ENCODE measurements at places on chromosomes 12 and 14.

GRCh38 chr12:24723759-24724158 lies 225.1 kb downstream of the BCAT1 start:
- no peak for DNase-seq

DNA sequence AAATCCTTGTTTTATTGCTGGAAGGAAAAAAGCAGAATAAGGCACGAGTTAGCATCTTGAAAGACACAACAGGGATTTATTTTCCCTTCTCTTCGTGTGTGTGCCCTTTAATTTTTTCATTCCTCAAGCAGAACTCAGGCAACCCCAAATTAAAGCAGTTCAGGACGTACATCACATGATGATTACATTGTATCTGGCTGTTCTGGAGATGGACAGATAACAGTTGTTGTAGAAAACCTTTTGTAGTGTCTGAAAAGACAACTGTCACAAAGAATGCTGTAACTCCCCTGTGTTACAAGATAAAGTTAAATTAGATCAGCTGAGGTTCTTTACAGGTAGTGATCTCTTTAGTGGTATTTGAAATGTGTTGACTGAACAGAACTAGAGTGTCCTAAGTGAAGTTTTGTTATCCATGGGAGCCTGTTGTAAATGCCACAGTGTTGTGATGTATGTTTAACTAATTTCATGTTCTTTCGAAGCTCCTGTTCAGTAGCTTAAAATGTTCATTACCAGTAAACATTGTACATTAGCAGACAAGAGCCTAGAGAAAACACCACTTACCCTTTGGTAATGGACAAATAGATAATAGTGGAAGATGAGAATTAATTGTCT lies 58.5 kb downstream of the TMTC2 start:
- no peak for DNase-seq

GRCh38 chr14:49585803-49586672 lies at the start of gene RPS29:
Gene RPS29 (minus strand): TSS chr14:49586380. CDS start chr14:49586346, 34 bp downstream.
- DNase-seq = peak; percentile 99

- DNase-seq = no peak
Measured at GRCh38 chr12:55717011-55718007, 1.5 kb downstream of the BLOC1S1 start.

GRCh38 chr14:94748667-94749347 lies 21.1 kb downstream of the GSC start:
- DNase-seq = no peak

DNA sequence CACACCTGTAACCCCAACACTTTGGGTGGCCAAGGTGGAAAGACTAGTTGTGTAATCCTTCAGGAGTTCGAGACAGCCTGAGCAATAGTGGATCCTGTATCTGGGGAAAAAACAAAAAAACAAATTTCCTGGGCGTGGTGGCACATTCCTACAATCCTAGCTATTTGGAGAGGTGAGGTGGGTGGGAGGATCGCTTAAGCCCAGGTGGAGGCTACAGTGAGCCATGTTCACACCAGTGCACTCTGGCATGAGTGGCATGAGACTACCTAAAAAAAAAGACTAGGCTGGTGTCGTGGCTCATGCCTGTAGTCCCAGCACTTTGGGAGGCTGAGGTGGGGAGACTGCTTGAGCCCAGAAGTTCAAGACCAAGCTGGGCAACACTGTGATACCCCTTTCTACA lies 17.2 kb downstream of the PTGES3 start:
- DNase-seq = no peak

DNA sequence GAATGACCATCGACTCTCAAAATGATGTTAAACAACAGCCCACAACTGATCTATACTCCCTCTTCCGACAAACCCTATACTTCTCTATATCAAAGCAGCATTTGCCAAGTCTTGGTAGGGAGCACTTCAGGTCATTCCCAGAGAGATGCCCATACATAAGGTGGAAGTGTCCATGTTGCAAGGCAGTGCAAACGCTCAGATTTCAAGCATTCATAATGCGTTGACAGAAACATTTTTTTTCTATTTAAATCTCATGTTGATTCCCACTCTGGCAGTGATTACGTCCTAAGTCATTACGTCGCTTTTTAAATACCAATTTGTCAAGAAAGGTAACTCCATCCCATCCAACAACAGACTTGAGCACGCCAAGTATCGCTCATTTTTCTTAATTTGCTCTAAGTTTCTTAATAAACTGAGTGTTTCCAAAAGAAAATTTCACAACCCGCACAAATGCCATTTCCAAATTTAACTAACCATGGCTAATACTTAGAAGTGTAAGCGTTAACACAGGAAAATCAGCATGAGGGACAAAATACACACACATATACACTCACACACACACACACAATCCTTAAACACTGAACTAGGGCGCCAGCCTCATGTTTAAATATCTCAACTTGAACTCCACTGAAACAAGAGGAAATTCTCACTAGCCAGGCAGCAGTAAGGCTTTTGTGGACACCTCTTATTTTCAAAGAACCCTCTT lies 1.1 kb downstream of the GXYLT1 start:
- no peak for DNase-seq

- DNase-seq = no peak
Measured at GRCh38 chr12:96069511-96070231, 34.3 kb upstream of the LTA4H start.

DNA sequence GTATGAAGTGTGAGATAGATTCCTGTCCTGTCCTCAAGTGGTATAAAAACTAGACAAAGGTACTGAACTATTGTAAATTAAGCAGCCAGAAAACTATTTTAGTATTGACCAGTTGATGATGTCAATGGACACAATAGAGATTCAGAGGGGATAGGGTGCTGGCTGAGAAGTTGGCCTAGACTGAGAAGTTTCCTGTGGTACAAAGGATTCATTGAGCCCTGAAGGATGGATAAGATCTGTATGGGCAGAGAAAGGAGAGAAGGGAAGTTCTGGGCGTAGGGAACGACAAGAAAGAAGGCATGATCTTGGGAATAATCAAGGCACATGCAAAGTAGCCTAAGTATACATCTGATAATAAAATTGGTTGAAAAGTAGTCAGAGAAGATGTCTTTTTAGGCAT lies 44.6 kb downstream of the DAD1 start:
- no peak for DNase-seq

DNA sequence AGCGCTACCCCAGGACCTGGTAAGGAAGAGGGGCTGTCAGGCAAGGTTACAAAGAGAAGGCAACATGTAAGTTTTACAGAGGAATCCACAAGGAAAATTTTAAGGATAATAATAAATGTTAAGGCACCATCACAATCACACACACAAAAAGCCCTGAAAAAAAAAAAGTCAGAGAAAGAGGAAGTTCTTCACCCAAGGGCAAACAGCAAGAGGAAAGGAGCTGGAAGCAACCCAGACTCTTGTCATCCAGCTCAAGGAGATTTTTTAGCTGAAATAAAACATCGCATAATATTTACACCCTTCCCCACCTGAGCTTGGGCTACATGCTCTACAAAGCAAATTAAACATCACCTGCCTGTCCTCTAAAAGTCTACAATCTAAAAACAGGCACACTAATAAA lies 9.5 kb downstream of the SPTB start:
- DNase-seq = no peak

DNA sequence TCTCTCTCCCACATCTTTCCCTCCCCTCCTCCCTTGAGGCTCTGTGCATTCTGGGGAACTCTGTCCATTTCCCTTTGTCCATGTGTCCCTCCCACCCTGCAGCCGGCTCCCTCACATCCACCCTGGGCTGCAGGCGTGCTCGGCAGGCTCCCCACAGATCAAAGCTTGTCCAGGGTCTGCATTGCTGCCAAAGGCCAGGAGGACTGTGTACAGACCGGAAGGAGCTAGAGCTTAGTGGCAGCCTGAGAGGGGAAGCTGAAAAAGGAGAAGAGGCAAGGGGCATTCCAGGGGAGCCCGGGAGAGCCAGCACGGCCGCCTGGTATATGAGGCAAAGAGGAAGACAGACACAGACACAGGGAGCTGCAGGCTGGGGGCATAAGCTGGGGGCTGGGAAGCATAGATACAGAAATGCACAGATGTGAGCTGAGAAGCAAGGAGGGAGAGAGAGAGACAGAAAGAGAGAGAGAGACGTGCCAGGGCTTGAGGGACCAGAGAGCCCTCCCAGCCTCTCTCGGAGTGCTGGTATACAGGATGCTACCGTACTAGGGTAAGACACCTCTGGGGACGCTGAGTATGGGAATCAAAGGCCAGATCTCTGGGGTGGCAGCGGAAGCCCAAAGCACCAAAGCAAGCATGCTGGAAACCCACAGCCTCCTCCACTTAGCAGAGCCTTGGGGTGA lies 3.3 kb downstream of the CD4 start:
- DNase-seq = no peak

DNA sequence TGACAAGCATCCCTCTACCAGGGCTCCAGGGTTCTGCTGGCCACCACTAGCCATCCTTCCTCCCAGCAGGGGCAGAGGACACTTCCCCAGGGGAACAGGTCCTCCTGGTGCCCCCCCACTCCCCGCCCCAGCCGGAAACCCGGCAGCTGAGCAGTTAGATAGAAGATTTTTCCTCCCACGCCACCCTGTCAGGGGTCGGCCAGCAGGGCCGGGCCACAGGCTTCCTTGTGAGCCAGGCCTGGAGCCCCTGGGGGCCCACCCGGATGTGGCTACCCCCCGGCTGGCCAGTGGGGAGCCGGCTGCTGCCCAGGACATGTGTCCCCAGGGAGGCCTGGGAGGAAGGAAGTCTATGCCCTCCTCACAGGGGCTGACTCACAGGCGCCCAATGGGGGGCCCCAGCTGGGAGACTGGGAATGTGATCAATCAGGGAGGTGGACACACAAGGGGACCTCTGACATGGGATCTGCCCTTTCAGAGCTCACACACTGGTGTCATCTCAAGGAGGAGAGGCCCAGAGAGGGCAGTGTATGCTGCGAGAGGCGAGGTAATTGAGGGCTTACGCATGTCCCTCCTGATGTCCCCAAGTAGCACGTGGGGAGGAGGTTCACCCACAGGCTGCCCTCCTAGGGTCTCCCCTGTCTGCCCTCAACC lies 4.2 kb downstream of the SH2B3 start:
- DNase-seq = no peak

- no peak for DNase-seq
Measured at GRCh38 chr12:76883151-76883550, 4.3 kb upstream of the CSRP2 start.

GRCh38 chr14:96843137-96843536 lies 46.0 kb downstream of the VRK1 start:
- no peak for DNase-seq

GRCh38 chr14:68386446-68386845 lies 406.4 kb downstream of the ZFP36L1 start:
- no peak for DNase-seq

- no peak for DNase-seq
Measured at GRCh38 chr14:71618716-71619115, 313.5 kb upstream of the RGS6 start.

DNA sequence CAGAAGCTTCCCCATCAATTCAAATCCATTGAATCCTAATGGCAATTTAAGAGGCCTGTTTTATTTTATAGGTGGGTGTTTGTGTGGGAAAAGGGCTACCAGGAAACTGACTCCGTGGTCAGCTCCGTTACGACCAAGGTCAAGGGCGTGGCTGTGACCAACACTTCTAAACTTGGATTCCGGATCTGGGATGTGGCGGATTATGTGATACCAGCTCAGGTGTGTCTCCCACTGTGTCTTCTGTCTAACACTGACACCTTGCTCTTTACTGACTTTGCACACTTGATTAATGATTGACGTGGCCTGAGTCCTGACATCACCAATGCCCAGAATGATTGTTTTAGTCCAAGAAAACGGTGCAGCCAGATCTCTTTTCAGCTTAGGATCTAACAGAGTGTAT lies 7.1 kb downstream of the P2RX4 start:
- no peak for DNase-seq

DNA sequence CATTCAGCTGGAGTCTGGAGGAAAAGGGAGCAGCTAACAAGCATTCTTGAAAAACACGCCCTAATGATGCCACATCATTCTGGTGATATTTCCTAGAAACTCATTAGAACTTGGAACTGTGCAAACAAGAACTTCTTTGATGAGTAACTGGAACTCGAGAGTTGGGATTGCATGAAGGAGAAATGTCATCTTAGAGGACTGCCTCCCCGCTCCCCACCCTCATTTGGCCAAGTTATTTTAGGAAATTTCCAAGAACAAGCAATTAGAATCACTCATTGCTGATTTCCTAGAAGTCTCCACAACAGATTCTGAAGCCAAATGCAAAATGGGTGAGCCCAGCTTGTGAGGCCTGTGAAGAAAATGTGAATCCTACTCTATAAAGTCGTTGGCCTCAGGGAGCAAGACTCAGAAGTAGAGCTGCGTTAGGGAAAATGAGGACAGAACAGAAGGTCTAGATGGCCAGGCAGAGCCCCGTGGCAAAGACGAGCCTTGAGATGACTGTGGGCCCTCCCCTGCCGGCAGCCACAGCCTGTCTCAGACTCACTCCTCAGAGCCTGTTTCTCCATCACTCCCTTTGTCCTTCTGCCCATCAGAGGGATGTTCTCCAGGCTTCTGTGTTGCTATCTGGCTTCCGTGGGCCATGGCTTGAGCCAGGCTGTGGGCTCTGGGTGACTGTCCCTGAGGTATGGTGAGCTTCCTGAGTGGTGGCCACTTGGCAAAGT lies 38.4 kb downstream of the RTL1 start:
- DNase-seq = no peak

- no peak for DNase-seq
Measured at GRCh38 chr12:22121224-22121623, 75.2 kb downstream of the CMAS start.

DNA sequence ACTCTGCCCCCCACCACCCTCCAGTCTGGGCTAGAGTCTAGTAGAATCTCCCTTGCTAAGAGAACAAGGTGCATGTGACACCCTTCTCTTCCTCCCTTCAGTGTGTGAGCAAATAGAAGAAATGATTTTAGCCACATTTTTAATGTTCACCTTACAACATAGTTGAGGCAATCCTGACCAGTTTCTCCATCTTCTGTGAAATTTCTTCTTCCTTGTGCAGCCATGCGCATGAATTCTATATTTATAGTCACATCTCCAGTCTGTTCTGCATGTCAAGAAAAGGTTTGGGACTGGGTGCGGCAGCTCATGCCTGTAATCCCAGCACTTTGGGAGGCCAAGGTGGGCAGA lies 9.5 kb upstream of the LTA4H start:
- DNase-seq = no peak
